ENCODE measurements at places on chromosomes 1 and 21.

DNA sequence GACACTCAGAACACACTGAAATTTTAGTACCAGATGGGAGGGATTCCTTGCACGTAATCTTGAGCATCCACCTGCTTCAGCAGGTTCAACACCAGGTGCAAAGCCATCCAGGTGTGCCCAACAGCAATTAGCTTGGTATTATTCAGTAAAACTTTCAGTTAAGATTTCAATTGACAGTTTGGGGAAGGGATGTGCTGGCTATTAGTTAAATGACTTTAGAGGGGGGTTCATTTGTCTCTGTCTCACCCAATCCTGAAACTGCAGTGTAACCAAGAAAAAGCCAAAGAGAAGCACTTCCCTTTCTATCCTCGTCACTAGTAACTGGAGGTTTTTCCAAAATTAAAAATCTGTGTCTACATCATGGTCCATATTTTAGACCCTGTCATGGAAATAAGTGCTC, 90.9 kb downstream of the PIK3R3 start:
- no peak for DNase-seq

- DNase-seq, result no peak
Observed at GRCh38 chr1:16614361-16615252, 1.2 kb upstream of the NBPF1 start.

DNA sequence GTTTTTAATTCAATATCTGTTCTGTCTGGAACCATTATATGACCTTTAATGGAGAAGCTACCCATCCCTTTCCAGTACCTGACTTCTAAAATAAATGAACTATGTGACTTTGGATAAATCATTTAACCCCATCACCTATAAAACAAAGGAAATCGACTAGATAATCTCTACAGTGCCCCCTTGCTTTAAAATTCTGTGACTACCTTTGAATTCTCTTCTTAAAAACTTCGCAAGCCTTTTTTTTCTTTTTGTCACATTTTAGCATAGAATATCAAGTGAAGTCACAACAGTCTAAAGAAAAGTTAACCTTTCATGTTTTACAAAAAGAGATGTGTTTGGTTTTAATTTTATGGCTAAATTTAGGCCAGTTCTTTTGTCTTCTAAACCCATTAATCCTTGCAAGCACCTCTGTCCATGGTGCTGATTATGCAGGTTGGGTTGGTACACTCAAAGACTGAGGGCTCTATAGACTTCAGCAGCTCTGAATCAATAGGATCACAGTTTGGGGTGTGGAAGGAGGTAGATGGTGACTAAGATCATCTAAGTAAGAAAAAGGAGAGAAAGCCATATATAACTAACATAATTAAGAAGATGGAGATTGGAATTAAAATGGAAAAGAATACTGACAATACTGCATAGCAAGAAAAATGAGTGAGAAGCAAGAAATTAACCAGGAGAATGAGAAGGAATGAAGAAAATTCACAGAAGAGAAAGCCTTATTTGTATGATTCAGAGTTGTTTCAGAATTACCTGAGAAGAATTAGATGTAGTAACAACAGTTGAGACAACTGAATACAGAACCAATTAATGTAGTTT, 59.2 kb downstream of the TBX15 start:
- no peak for DNase-seq

- no peak for DNase-seq
Observed at GRCh38 chr1:119871881-119872280, 24.4 kb downstream of the ADAM30 start.

- DNase-seq, result no peak
Observed at GRCh38 chr1:52182874-52183400, 41.0 kb downstream of the ZFYVE9 start.

DNA sequence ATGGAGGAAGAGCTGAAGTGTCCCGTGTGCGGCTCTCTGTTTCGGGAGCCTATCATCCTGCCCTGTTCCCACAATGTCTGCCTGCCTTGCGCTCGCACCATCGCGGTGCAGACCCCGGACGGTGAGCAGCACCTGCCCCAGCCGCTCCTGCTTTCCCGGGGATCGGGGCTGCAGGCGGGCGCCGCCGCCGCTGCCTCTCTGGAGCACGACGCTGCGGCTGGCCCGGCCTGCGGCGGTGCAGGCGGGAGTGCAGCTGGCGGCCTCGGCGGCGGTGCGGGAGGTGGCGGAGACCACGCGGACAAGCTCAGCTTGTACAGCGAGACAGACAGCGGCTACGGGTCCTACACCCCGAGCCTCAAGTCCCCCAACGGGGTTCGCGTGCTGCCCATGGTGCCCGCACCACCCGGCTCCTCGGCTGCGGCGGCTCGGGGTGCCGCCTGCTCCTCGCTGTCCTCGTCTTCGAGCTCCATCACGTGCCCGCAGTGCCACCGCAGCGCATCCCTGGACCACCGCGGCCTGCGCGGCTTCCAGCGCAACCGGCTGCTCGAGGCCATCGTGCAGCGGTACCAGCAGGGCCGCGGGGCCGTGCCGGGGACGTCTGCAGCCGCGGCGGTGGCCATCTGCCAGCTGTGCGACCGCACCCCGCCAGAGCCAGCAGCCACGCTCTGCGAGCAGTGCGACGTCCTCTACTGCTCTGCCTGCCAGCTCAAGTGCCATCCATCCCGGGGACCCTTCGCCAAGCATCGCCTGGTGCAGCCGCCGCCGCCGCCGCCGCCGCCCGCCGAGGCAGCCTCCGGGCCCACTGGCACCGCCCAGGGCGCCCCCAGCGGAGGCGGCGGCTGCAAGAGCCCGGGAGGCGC, 1.3 kb downstream of the TRIM67 start:
- no peak for DNase-seq

Measured in stimulated activated CD4-positive, alpha-beta T cell treated with anti-CD3 and anti-CD28 coated beads, Interleukin-4, amount 100 ng/mL, for 4 hours (primary cell).